ENCODE measurements at places on chromosomes 16 and 17.

- peak; percentile 52 for DNase-seq
Measured at GRCh38 chr17:35804658-35805192, 4.6 kb upstream of the TAF15 start.

- DNase-seq: no peak
Measured at GRCh38 chr16:24491731-24492130, 47.6 kb upstream of the RBBP6 start.

- no peak for DNase-seq
Measured at GRCh38 chr16:12210258-12210880, 233.8 kb downstream of the SNX29 start.

DNA sequence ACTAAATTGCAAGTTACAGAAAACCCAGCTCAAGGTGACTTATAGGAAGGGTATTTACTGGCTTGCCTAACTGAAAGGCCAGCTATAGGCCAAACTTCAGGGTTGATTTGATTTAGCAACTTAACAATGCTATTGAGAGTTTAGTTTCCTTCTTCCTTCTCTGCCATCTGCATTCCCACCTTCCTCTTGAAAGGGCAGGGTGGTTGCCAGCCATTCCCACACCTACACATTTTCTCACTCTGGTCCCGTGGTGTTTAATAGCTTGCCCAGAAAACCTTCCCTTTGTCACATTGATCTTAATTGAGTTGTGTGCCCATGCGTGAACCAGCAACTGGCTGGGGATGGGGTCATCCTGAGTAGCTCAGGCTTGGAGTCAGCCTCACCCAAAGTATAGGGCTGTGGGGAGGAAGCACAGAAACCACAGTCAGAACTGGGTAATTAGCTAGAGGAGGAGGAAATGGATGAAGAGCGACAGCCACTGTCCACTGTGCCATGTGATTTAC is 194.7 kb downstream of the SPECC1 start:
- no peak for DNase-seq

DNA sequence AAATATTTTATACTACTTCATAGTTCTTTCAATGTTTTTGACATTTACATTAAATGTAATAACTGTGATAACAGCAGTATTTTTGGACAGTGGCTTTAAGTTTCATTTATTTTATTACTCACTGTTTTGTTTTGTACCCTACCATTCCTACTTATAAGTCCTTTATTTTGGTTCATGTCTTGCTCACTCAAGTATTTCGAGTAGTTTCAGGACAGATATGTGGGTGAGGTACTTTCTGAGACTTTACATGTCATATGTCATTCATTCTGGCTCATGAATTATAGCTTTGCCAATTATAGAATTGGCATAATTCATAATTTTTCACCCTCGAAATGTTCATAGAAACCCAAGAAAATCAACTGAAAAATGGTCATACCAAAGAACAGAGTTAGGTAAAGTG is 44.4 kb downstream of the PIK3R5 start:
- DNase-seq: no peak

DNA sequence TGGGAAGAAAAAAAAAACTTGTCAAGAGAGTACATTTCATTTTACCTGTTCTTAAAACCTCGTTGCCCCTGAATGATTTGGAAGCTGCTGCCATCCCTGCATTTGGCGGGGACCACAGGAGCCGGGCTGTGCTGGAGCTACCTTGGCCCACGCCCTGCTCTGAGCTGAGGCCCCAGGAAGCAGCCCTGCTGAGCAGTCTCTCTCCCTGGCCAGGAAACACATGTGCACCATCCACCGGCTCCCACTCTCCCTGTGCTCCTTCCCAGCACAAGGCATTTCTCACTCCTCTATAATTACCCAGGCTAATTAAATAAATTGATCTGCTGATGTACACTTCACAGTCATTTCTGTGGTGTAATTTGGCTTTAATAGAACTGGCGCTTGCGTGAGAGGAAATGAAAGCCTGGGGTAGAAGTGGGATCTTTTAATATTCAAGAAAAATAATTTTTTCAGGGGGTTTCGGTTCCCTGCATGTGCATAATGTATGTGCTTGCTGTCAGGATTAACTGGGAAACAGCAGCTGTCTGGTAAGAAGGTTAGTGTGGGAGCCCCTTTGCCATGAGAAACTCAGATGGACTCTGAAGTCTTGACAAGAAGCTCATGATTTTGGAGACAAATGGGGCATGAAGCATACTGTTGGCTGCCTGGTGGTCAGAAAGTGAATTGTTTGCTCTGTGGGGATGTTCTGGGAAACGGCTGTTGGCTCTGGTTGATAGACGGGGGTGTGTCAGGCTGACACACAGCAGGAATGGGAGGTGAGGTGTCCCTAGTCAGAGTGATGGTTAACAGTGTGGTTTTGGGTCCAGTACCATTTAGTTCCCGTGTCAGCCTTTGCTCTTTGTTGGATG is 252.3 kb upstream of the EEF2KMT start:
- peak; percentile 10 for DNase-seq

- DNase-seq: no peak
Measured at GRCh38 chr17:61238455-61238933, 161.1 kb upstream of the TBX2 start.

- peak; percentile 39 for DNase-seq
Measured at GRCh38 chr17:66165537-66166123, 26.3 kb downstream of the CEP112 start.

GRCh38 chr16:80989801-80990200 is 16.9 kb downstream of the CMC2 start:
- DNase-seq: no peak

- DNase-seq: no peak
Measured at GRCh38 chr17:27862004-27862403, 31.2 kb downstream of the LYRM9 start.

DNA sequence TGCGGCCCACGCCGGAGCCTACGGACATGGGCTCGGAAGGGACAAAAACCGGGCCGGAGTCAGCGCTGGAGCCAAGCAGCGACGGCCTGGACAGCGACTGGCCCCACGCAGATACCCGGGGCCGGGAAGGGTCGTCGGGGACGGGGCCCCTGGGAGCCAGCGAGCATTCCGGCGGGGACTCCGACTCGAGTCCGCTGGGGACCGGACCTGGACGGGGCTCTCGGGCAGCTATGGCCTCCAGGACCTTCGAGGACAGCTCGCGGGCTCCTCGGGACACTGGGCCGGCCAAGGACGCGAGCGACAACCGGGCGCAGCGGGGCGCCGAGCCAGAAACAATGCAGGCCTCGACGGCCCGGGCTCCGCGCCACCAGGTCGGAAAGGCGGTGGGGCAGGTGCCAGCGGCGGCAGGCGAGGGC is 1.0 kb downstream of the MYO15B start:
- no peak for DNase-seq

DNA sequence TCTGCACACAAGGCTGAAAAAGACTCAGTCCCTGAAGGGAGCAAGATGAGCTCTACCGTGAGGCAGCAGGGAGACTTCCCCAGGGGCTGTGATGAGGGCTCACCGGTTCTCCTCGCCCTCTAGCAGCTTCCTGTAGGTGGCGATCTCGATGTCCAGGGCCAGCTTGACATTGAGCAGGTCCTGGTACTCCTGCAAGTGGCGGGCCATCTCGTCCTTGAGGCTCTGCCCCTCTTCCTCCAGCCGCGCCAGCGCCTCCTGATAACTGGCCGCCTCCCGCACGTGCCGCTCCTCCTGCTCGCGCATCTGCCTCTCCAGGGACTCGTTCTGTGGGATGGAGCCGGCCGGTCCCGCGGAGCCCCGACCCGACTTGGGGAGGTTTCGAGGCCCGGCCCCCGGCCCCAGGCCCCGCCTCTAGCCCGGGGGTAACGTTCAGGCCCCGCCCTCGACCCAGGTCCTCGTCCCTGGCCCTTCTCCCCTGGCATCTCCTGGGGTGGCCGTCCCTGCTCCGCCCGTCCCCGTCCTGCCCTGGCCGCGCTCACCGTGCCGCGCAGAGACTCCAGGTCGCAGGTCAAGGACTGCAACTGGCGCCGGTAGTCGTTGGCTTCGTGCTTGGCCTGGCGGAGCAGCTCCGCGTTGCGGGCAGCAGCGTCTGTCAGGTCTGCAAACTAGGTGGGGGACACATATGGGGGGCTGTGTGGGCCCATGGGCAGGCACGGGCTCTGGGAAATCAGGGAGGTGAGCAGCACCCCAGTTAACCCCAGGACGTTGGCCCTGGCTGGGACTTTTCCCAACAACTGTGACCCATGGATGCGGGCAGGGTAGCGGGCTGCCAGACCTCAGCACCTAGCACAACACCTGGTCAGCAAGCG is 3.9 kb downstream of the GFAP start:
- no peak for DNase-seq

DNA sequence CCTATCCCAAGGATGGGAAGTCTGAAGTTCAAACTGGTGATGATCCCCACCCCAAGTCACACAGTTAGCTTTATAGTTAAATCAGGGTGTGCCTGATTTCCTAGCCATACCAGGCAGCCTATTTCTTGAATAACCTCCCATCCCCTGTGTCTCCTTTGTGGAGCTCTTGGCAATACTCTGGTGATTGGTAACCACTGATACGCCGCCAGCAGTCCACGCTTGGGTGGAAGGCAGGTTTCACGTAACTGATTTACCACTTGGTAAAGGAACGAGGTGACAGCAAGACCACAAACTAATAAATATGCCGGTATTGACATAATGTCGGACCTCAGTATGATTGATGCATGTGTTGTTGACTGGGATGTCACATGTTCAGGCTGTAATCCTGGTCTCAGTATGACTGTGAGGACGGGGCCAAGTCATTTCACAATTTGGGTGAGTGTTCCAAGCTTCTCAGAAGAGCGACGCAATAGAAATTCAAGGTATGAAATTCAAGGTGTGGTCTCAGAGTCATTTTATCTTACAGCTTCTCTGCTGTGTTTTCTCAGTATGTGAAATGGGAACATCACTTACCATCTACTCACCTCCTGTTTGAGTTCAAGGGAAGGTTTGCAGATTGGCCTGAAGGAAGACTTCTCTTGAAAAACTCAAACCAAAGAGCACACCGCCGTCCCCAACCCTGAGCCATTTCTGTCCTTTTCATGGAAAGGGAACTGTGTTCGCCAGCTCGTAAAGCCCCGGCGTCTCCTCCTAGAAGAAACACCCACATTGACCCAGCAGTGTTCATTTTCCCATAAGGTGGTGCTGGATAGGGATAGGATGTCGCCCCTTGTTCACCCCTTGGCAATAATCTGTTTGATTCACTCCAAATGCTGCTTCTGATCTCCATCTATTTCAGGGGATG is 678.9 kb downstream of the WWOX start:
- DNase-seq: no peak

GRCh38 chr16:35314298-35314697 is 1854.9 kb downstream of the TP53TG3F start:
- no peak for DNase-seq

- no peak for DNase-seq
Measured at GRCh38 chr16:75589306-75589705, 23.1 kb downstream of the GABARAPL2 start.

- DNase-seq: no peak
Measured at GRCh38 chr16:1828645-1829410, 1.8 kb downstream of the FAHD1 start.

- DNase-seq: no peak
Measured at GRCh38 chr17:9676820-9677310, 31.5 kb downstream of the USP43 start.

DNA sequence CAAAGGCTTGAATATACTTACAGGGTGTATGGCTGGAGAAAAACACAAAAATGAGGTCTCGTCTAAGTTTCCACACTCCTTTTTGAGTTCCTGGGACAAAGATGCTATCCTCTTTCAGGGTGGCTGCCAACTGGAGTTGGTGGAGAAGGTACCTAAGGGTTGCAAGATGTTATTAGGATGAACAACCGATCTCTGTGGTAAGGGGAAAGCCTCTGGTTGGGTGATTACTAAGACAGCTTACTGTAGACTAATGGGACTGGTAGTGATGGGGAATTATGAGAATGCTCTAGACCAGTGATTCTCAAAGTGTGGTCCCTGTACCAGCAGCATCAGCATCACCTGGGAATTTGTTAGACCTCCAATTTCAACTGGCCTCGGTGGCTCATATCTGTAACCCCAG is 6.0 kb downstream of the ADAT1 start:
- DNase-seq: no peak

- no peak for DNase-seq
Measured at GRCh38 chr17:7668482-7668881, 17.8 kb downstream of the ATP1B2 start.

DNA sequence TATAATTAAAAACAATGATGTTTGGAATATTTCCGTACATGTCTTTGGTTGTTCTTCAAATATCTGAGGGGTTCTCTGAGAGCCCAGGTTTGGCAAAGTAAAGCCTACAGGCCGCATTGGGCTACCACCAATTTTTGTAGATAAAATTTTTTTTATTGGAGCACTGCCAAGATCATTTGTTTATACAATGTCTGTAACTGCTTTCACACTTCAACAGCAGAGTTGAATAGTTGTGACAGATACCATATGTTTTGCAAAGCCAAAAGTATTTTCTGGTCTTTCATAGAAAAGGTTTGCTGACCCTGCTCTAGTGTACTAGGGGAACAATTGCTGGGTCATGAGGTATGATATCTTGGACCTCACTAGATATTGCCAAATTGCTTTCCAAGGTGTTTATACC is 10.5 kb downstream of the PPM1D start:
- DNase-seq: no peak

- DNase-seq: no peak
Measured at GRCh38 chr17:29595107-29595942, 2.4 kb downstream of the ANKRD13B start.

DNA sequence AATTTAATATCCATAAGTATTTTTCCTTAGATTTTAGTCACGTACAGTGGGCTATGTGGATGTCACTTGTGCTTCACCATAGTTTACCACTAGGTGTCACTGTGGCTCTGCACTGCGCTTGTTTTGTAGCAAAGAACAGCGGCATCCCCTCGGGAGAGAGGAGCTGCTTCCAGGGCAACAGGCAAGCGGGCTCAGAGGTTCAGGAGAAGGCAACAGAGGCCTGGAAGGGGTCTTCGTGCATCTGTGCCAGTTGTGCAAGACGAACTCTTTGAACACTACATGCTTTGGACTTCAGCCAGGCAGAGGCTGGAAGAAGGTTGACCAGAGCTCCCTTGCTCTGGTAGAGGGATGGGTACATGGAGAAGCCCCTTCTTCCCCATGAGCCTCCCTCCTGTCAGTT is 20.6 kb downstream of the CYB561 start:
- DNase-seq: peak; percentile 57

DNA sequence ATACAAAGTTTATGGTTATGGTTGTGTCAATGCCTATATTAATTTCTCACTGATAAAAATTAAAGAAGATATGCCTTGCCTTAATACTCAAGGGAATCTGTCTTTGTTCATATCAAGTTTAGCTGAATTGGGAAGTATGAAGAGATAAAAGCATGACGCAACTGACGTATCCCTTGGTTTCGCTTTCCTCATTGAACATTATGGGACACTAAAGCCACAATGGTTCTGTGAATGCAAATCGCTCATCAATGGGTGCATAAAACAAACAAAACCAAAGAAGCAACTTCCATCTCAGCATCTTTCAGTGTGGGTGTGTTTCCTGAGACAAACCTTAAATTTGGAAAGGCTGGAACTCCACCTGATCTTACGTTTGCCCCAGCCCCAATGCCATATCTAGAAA is 108.2 kb downstream of the NPIPB5 start:
- DNase-seq: no peak
